ENCODE measurements at places on chromosomes 4 and X.
A peak's percentile ranks its signal among the peaks of the same experiment; 100 is the strongest.

DNA sequence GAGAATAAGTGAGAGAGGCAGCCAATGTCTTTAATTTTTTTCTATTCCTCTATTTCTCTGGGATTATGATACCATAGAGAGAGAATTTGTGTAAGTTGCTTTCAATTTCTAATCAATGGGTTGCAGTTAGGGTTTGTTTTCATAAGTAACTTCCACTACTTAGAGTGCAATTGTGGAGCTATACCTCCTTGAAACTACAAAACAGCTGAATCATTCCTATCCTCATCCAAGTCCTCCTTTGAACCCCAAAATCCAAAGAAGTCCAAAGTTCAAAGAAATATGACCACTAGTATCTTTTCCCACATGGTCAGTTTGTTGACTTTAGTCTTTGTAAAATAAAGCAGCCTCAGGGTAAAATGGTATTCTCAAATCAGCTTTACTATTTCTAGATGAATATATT is 1085.4 kb upstream of the INTU start:
- DNase-seq, result no peak

DNA sequence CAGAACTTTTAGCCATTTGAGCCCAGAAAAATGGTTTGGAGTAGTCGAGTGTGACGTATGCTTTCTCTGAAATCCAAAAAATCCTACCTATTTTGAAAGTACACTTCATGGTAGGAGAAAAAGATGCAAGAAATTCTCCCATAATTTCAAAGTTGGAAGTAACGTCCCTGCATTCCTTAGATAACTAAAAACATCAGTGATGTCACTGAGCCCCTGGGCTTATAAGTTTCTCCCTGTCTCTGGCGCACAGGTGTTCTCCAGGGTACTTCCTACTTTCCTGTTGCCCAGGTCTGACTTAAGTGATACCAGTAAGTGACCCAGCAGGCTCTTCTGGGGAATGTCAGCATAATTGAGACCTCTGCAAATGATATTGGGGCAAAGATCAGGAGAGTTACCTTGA is 90.5 kb upstream of the WDR1 start:
- DNase-seq, result no peak

GRCh38 chr4:186643501-186644310 is 80.0 kb downstream of the FAT1 start:
- DNase-seq, result peak; percentile 60

GRCh38 chr4:181741513-181741912 is 501.7 kb upstream of the TENM3 start:
- no peak for DNase-seq

DNA sequence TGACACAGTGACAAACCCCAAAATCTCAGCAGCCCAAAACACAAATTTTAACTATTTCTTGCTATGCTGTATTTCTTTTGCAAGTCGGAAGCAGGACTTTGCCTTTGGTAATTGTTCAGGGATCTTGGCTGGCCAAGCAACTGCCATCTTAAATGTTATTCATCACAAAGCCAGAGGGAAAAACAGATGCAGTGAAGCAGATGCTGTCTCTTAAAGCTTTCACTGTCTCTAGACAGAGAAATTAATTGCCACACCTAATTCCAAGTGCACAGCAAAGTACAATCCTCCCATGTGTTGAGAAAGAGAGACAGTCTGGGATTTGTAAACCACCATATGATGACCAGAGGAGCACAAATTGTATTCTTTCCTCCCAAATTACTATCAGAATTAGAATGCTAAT is 30.0 kb upstream of the GALNT7 start:
- DNase-seq, result no peak

DNA sequence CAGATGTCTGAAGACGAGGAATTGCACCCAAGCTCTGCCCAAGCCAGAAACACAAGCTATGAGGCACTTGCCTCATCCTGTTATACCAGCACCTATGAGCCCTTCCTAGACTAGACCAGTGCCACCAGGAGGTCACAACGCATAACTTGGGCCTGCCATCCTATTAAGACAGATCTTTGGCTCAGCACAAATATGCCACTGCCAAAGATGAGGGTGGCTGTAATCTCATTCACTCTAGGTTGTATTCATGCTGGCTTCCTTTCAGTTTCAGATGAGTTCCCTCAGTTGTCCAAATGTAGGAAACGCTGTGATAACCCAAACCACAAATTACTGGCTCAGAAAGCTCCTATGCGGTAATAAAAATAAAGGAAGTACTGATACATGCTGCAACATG is 76.5 kb upstream of the CITED1 start:
- DNase-seq, result no peak

GRCh38 chr4:76322236-76322635 is 15.7 kb downstream of the STBD1 start:
- no peak for DNase-seq

DNA sequence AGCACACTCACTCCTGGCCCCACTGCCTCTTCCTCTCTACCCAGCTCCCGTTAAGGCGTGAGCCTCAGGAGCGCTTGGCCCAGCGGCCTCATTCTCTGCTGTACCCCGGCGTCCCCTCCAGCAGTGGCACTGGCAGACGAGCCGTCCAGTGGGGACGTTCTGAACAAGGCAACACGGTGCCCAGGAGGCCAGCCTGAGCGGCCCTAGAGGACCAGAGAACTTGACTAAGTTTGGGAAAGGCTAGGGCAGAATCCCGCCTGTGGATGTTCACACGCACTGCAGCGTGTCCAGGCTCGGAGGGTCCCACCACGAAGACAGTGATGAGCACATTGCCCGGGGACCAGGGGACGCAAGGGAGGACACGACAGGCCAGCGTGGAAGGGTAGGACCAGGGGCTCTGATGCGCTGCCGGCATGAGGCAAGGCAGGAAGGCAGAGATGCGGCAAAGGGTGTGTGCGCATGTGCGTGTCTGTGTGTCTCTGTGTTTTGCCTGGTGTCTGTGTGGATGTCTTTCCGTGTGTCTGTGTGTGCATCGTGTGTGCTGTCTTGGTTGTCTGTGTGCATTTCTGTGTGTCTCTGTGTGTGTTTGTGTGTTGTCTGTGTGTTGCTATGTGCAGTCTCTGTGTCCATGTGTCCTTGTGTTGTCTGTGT is 89.4 kb downstream of the ABLIM2 start:
- DNase-seq, result no peak

- DNase-seq, result no peak
These were observed 205.3 kb downstream of the TLL1 start for GRCh38 chr4:166078383-166078782.

DNA sequence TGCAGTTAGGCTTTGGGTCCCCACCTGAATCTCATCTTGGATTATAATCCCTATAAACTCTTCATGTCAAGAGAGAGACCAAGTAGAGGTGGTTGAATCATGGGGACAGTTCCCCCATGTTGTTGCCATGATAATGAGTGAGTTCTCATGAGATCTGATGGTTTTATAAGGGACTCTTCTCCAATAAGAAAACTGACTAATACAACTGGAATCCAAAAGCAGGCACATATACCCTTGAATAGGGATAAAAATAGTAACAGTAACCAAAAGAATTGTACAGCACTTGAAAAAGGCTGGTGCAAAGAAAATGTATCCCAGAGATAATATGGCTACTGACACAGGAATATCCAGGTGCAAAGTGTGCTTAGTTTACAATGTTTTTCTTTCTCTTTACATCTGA is 351.5 kb upstream of the MAD2L1 start:
- DNase-seq, result no peak

DNA sequence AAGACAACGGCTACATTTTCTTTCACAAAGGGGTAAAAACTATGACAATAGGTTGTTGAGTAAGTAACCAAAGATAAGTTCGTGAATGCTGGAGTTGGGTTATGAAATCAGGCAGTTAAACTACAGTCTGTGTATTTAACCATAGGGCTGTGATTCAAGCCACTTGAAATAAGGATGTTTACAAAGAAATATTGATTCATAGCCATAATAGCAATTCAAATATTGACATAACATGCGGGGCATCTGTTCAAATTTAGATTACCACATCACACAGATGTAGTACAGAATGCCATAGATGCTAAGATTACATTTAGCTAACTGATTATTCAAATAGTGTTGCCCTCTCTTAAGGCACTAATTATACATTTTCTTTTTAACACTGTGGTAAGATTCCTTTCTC is 364.1 kb downstream of the FSTL5 start:
- peak; percentile 92 for DNase-seq

- no peak for DNase-seq
These were observed 47.2 kb upstream of the MXRA5 start for GRCh38 chrX:3393581-3394111.

GRCh38 chrX:73401591-73402266 is 45.1 kb upstream of the CDX4 start:
- peak; percentile 22 for DNase-seq

DNA sequence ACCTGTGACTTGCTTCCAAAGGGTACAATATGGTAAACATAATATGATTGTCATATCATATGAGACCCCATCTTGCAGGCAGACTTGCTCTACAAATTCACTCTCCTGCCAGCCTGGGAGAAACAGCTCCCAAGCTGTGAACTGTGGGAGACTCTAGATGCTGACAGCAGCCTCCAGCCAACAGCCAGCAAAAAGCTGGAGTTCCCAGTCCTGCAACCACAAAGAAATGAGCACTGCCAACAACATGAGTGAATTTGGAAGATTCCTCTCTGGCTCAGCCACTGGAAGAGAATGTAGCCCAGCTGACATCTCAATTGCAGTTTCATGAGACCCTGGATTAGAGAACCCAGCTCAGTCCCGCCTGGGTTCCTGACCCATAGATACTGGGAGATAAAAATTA is 145.4 kb downstream of the QDPR start:
- DNase-seq, result no peak

DNA sequence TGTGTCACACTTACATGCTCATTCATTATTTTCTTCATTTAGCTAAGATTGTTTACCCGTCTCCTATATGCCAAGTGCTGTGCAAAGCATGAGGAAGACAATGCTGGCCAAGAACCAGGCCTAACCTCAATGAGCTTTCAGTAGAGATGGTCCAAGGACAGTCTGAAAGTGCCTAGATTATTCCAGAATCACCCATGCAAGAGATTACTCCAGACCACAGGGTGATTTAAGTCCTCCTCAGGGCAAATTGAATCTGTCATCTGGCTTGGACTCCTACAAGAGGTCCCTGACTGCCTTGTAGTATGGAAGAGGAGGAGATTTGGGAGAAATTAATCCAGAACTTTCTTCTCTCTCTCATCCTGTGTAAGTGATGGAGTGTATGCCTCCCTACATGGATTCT is 99.4 kb upstream of the NDP start:
- no peak for DNase-seq

GRCh38 chrX:25548811-25549210 is 533.0 kb upstream of the ARX start:
- DNase-seq, result no peak

GRCh38 chrX:124719060-124719459 is 372.7 kb downstream of the SH2D1A start:
- DNase-seq, result peak; percentile 54

DNA sequence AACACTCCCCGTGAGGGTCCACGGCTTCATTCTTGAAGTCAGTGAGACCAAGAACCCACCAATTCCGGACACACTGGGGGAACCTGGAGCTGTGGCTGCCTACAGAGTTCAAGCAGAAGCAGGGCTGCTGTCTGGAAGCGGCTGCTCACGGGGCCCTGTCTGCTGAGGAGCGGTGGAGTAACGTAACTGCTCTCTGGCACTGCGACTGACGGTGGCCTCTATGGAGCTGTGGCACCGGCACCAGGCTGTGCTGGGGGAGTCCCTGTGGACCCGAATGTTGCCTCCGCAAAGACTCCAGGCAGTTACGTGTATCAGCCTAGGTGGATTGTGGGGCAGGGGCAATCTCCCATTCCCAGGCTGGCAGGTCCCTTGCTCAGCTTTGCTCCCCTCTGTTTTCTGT is 703.3 kb upstream of the FRG1 start:
- DNase-seq, result peak; percentile 84

- DNase-seq, result no peak
These were observed 3.6 kb downstream of the NKX1-1 start for GRCh38 chr4:1402516-1403091.

GRCh38 chr4:37767546-37767945 is 58.9 kb upstream of the PGM2 start:
- DNase-seq, result peak; percentile 90

DNA sequence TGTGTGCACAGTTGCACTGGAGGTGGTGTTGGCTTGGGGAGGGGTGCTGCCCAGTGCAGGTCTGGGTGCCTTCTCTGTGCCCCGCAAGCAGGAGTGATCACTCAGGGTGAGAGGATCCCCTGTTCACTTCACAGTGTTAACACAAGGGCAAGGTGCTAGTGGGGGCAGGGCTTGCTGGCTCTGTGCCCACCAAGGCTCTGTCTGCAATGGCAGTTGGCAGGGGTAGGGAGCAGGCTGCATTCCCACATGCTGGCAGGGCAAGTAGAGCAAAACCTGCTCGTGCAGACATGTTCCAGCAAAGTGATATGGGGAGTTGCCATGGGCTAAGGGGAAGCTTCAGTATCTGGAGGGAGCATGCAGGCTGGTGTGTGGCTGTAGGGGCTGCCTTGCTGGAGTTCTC is 428.0 kb downstream of the ZNF674 start:
- no peak for DNase-seq

DNA sequence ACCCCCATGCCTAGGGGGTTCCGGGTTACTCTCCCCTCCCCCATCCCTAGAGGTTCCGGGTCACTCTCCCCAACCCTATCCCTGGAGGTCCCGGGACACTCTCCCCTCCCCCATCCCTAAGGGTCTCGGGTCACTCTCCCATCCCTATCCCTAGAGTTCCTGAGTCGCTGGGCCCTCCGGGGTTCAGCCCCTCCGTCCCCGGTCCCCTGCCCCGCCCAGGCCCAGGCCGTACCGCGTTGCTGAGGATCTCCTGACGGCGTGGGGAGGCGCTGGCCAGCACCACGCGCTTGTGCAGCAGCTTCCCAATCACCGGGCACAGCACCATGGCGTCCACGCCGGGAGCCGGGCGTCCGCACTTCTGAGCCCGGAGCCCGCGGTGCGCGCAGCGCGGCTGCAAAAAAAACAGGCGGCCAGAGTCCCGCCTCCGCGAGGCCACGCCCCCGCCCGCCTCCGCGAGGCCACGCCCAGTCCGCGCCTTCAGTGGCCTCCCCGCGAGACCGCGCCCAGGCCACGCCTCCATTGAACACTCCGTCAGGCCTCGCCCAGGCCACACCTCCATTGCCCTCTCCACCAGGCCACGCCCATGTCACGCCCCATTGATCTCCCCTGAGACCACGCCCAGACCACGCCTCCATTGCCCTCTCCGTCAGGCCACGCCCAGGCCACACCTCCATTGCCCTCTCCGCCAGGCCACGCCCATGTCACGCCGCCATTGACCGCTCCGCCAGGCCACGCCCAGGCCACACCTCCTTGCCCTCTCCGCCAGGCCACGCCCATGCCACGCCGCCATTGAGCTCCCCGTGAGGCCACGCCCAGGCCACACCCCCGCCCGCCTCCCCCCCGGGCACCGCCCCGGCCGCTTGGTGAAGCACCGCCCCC is at the start of gene ASMTL:
TSS of gene ASMTL (minus strand) at position 394 of the 879 bp plus-strand sequence. CDS start at position 325, 69 bp downstream.
- no peak for DNase-seq

GRCh38 chr4:52244103-52244775 is 193.1 kb downstream of the SPATA18 start:
- peak; percentile 57 for DNase-seq

Data from DMS53 (cell line).